Uterus (tissue), 4 donors: ENCODE measurements at places on chromosomes 5 and 9.
A peak's percentile ranks its signal among the peaks of the same experiment; 100 is the strongest.

- DNase-seq: no peak
- no peaks in the 10 kb centered on the region for H3K27me3 ChIP-seq
- no peaks in the 10 kb centered on the region for H3K36me3 ChIP-seq
- no peaks in the 10 kb centered on the region for H3K4me1 ChIP-seq
Observed at GRCh38 chr5:11105696-11106095, 344.7 kb upstream of the DAP start.

GRCh38 chr9:79684711-79685575 is 113.2 kb downstream of the TLE4 start:
- H3K4me1 ChIP-seq: no peaks in the 10 kb centered on the region
- H3K4me3 ChIP-seq: no peak overlapping the region
- H3K36me3 ChIP-seq: no peaks in the 10 kb centered on the region
- H3K27me3 ChIP-seq: no peaks in the 10 kb centered on the region
- DNase-seq: no peak
- no peak overlapping the region for H3K27ac ChIP-seq

DNA sequence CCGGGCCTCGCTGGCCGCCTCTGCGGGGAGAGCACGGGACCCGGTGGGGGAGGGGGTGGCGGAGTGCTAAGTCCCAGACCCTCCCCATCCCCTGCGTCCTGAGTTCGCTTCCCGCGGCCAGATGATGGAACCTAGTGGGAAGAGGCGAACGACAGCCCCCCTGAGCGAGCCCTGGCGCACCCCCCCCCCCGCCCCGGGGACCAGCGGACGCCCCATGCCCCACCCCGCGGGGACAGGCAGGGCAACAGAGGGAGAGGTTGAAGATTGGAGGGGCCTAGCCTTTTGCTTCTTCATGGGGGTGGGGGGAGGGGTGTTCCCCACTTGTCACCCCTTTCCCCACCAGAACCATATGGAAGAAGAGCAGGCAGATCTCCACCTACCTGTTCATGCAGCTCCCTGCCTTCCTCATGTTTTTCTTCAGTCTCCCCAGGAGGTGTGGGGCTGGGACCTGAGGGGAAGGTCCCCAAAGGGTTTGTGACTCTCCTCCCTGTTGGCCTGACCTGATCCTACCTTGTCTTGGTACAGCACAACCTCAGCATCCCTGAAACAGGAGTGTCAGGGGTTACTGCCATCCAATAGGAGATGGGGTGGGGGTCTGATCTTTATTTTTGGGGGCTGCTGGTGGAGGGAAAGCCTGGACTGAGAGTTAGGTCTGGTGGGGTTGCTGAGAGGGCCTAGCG is 485 bp downstream of the FAM53C start:
- no peaks in the 10 kb centered on the region for H3K36me3 ChIP-seq
- H3K4me3 ChIP-seq: peak overlapping the region; percentile 88
- no peak for DNase-seq
- H3K27ac ChIP-seq: peak overlapping the region; percentile 100
- H3K4me1 ChIP-seq: peaks cover 5% of the 10 kb centered on the region

- H3K36me3 ChIP-seq: no peaks in the 10 kb centered on the region
- no peak overlapping the region for H3K4me3 ChIP-seq
- H3K27ac ChIP-seq: no peak overlapping the region
Observed at GRCh38 chr5:22431840-22432239, 421.3 kb downstream of the CDH12 start.

DNA sequence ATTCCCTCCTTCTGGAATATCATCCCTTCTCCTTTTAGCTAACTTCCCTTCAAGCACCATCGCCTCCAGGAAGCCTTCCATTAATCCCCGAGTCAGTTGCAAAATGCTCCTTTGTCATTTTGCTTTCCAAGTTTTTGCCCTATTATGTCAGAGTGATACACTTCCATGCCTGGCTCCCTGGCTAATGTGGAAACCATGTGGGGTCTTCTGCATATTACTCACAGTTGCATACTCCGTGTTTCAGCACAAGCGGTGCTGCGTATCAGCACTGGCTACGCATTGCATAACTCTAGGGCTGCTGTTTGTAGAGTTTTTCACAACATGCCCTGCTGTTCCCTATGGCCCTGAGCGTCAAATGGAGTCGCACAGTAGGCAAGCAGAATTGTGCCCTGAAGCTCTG is 1.9 kb downstream of the TEX53 start:
- DNase-seq: no peak
- H3K27me3 ChIP-seq: no peaks in the 10 kb centered on the region
- no peak overlapping the region for H3K4me3 ChIP-seq
- no peaks in the 10 kb centered on the region for H3K36me3 ChIP-seq
